ENCODE measurements at places on chromosomes 2 and 18.

- DNase-seq, result no peak
Measured at GRCh38 chr2:189851174-189851826, 67.0 kb downstream of the PMS1 start.

- DNase-seq, result no peak
Measured at GRCh38 chr2:70501215-70501614, 52.4 kb downstream of the TGFA start.

- DNase-seq, result no peak
Measured at GRCh38 chr2:190940454-190940853, 59.8 kb downstream of the GLS start.

DNA sequence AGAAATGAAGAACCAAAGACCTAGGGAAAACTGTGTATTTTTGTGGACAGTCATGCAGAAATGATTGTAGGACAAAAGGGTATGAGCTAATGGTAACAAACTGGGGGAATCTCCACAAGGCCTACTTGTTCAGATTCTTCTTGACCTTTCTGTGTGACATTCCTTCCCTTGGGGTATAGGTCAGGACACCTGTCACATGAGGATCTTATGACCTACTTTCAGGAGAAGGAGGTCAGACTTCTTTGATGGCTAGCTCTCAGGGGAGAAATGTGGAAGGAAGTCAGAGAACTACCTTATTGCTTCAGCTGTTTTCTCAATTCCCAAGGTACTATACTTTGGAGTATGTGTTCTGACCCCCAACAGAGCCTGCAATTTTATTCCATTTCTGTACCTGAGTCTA, 40.7 kb upstream of the TANK start:
- no peak for DNase-seq

- DNase-seq, result no peak
Measured at GRCh38 chr18:58584200-58585127, 44.4 kb downstream of the ALPK2 start.

GRCh38 chr2:200619279-200619678, 33.5 kb downstream of the AOX1 start:
- no peak for DNase-seq

DNA sequence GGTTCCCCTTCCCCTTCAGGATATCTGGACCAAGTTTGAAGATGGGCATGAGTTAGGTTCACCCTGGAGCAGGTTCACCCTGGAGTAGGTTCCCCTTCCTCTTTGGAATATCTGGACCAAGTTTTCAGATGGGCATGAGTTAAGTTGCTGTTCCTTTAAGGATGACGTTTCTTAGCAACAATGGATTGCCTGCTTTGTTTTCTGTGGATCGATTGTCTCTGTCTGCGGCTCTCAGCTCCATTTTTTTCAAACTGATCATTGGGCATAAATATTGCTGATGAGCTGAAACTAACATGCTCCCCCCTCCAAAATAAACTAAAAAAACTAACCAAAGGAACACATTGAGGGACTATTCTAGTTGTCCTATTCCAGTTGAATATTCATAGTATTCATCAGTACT, 149.5 kb downstream of the SPP2 start:
- no peak for DNase-seq

DNA sequence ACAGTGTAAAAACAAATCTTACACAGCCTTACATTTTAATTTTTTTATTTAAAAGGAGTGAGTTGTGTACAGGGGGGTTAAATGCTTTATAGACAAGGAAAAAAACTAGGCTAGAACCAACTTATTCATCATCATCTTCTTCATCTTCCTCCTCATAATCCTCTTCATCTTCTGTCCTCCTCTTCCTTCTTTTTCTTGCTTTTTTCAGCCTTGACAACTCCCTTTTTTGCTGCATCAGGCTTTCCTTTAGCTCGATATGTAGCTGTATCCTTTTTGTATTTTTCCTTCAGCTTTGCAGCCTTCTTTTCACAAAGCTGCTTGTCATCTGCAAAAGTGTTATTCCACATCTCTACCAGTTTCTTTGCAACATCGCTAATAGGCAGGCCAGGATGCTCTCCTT, 113.6 kb upstream of the SP5 start:
- no peak for DNase-seq

DNA sequence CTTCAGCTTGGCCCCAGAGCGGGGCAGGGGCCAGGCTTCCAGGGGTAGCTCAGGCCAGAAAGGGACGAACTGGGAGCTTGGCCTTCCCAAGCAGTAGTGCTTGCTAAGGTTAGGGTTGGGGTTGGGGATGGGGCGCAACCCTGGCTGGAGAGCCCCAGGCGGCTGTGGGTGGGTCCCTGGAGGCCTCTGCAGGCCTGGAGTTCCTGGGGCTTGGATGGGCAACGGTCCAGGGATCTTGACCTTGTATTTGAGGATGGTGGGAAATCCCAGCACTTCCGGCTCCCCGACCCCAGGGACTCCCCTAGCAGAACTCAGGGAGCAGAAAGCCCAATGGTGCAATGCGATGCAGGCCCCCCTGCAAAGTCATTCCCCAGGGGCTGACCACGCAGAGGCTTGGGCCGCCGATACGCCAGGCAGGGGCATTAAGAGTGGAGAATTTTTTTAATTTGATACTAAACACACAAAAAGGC, 12.6 kb upstream of the MLPH start:
- DNase-seq, result no peak

DNA sequence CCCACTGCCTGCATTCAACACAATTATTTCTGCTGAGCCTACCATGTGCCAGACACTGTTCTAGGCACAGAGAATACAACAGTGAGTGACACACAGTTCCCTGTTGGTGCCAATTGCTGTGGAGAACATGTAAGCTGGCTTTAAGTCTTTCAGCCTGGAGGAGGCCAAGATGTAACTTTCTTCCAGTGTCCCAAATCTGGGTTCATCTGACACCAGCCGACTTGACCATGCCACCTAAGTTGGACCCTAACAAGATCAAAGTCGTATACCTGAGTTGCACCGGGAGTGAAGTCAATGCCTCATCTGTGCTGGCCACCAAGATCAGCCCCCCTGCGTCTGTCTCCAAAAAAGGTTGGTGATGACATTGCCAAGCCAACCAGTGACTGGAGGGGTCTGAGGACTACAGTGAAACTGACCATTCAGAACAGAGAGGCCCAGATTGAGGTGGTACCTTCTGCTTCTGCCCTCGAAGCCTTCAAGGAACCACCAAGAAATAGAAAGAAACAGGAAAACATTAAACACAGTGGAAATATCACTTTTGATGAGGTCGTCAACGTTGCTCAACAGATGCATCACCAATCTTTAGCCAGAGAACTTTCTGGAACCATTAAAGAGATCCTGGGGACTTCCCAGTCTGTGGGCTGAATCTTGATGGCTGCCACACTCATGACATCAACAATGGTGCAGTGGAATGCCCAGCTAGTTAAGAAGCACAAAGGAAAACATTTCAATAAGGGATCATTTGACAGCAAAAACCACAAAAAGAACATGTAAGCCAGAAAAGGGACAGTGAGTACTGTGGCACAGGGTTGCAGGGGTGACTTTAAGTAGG, 6.3 kb downstream of the TRABD2A start:
- DNase-seq, result no peak

DNA sequence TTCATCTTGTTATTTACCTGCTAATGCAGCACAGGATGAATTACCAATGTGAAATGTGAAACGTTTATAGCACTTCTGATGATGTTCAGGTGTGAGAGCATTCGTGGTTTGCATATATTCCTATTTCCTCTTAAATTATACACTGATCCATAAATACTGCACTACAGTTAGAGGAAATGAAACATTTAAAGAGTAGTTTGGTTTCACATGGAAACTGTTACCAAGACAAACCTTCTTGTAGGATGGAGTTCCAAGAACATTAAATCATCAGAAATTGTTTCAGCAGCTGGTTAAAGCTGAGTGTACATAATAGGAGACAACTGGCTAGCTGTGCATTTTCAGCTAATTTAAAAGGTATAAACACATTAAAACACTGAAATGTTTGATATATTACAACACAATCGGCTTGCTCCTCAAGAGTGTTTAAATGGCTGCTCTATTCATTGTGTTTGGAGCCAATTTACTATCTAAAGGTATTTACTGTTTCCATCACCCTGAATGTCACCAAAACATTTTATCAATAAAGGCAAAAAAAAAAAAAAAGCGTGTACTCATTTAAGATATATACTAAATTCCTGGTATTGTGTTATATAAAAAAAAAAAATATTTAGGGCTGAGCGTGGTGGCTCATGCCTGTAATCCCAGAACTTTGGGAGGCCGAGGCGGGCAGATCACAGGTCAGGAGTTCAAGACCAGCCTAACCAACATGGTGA, 100.6 kb downstream of the DYM start:
- DNase-seq, result no peak
